IMR-90 (cell line): ENCODE measurements at places on chromosomes 3 and 15. TPM values are rescaled to one million over a fixed set of nuclear protein-coding genes. Genes with fewer than 3 reads are reported as not detected.
A peak's percentile ranks its signal among the peaks of the same experiment; 100 is the strongest.

DNA sequence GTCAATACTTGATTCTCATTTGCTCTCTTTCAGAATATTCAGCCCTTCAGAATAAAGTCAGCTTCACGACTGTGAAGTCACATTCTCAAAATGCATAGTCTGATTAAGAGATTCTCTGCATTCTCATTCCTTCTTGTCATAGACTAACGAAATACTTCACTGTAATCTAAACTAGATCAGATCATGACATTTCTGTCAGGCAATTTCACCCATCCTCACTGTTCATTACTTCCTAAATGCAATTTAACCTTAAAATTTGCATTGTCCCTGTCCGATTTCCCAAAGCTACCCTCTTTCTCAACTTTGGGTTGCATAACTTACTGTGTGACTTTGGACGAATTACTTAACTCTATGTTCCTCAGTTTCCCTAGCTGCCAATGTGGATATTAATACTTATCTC is 6.2 kb downstream of the RPL22L1 start:
- no peak for DNase-seq

DNA sequence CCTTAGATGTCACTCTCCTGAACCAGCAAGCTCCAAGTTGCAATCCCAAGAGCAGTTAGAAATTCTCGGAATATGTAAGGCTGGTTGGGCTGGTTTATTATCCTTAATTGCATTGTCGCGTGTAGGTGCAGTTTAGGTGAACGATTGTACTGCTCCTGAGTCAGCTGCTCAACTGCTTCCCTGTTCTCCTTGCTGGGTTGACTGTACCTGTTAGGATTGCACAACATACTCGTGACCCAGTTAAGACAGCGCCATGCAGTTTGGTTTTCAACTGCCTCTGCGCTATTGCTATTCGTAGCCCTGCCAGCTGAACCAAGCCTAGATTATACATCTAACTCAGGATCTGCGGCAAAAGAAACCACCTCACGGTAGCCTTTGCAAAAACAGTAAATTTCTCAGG is 41.0 kb downstream of the BCL2L10 start:
- DNase-seq = no peak

DNA sequence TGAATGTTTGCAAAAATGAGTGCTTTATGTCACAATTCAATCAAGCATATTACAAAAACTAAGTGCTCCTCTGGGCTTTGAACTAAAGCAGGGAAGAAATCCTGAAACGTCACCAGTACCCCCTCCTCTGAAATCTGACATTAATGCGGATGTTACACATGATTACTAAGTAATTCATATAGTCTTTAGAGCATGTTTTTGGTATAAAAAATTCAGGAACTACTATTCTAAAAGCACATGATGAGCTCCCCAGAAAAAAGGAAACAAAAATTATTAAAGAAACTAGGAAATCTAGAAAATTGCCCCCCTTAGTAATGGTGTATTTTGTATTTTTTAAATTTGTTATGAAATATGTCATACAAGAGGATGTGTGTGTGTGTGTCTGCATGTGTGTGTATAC is 87.7 kb downstream of the MYO5A start:
- DNase-seq = no peak

DNA sequence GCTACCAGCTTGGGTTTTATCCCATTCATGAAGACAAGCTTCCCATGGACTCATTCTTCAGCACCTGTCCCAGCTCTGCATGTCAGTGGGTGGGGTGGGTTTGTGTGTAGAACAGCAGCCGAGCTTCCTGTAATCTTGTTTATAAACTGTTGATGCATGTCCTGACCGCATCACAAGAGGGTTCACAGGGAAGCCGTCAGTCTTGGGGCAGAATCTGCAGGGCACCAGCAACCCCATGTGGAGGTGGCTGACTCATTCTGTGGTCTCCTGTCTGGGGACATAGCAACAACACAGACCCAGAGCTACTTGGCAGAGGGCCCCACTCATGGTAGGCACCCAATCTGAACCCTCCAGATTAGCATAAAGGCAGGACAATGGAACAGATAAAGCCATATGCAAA is 35.6 kb downstream of the DAPK2 start:
- peak; percentile 62 for DNase-seq

GRCh38 chr15:74384881-74385643 is 17.6 kb upstream of the CYP11A1 start:
- DNase-seq = no peak

DNA sequence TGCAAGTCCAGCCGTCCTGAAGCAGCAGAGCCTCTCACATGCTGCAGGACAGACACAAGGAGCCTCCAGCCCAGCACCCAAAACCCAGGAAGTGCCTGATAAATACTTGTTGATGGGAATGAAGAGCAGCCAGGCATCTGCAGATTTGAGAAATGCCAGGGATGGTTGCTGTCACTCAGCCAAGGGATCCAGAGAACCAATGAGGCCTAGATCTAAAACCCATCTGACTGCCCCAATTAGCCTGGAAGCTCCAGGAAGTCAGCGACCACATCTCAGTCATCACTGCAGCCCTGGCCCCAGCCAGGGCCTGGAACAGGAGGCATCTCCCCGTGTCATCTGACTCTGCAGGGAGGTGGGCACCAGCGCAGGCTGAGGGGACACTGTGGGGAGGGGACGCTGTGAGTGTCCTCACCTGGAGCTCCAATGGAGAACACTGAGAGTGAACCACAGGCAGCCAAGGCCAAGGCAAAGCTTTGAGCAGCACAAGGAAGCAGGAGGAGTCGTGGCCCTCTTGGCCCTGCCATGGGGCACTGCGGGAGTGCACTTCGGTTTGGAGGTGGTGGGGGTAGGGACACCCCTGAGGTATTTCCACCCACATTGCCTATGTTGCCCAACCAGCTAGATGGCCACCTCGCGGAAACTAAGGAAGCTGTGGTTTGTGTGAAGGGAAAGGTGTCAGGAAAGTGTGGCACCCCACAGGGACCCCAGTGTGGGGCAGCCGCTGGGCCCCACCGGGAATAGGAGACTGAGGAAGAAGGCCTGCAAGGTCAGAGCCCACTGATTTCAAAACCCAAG is 229.5 kb downstream of the VPS13C start:
- no peak for DNase-seq

DNA sequence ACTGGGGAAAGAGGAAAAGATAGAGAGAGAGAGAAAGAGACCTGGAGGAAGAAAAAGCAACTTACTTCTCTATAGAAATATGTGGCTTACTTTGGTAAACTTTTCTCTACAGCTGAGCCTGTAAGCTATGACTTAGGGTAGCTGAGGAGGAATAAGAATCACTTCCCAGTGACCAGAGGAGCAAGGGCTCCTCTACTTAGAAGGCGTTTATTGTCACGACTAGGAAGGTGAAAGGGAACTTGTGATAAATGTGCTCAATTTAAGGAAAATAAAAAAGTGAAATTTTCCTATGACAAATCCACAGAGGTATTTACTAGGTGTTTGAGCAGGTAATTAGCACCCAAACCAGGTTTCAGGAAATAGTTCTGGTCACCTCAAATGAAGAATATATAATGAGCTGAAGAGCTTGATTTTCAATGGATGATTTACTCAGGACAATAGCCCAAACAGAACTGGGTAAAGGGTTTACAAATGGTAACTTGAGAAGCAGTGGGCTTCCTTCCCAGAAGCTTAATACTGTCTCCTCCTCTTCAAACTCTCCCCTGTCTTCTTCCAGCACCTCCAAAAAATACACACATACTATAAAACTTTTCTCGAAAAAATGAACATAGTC is 46.1 kb downstream of the SOX2 start:
- DNase-seq = no peak

GRCh38 chr15:78308422-78309032 is 9.1 kb upstream of the SKIC8 start:
- DNase-seq = peak; percentile 58

- no peak for DNase-seq
These were observed 45.6 kb downstream of the UMPS start for GRCh38 chr3:124775877-124776276.

Gene ZWILCH
- total RNA-seq = 22.2 and 28.1 TPM in 2 replicates

DNA sequence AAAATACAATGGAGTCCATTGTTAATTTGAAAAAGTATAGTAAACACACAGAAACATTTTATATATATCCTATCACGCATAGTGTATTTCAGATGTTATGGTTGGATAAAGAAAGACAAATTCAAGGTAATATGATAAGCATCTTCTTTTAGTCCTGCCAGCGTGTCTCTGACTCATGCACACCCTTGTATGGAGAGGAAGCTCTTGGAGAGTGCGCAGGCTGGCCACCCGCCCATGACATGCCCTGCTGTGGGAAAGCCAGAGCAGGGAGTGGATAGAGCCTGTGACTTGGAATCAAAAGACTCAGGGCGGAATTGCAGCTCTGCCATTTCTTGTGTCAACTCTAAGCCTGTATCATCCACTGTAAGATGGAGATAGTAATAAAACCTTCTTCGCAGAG is 23.0 kb upstream of the COPG1 start:
- peak; percentile 95 for DNase-seq
